ENCODE measurements at places on chromosomes 5 and 9.

- no peak for DNase-seq
Measured at GRCh38 chr5:143086546-143086907, 316.4 kb downstream of the ARHGAP26 start.

DNA sequence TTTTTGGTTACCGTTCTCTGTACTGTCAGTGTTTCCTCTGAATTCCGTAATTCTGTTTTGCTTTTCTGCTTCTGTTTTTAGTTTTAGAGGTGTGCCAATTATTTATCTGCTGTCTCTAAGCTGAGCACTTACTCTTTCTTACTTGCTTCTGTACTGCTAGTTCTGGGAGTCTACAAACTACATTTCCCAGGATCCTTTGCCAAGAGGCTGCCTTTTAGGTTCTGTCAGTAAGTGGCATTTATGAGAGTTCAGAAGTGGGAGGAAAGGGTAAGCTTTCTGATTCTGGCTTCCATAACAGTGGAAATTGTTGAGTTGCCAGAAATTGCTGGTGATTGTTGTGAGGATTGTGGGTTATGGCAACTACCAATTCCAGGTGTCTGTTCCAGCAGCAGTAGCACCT is 102.4 kb downstream of the OSTF1 start:
- DNase-seq = no peak

GRCh38 chr9:126842977-126843799 is 17.3 kb upstream of the ZBTB34 start:
- no peak for DNase-seq

DNA sequence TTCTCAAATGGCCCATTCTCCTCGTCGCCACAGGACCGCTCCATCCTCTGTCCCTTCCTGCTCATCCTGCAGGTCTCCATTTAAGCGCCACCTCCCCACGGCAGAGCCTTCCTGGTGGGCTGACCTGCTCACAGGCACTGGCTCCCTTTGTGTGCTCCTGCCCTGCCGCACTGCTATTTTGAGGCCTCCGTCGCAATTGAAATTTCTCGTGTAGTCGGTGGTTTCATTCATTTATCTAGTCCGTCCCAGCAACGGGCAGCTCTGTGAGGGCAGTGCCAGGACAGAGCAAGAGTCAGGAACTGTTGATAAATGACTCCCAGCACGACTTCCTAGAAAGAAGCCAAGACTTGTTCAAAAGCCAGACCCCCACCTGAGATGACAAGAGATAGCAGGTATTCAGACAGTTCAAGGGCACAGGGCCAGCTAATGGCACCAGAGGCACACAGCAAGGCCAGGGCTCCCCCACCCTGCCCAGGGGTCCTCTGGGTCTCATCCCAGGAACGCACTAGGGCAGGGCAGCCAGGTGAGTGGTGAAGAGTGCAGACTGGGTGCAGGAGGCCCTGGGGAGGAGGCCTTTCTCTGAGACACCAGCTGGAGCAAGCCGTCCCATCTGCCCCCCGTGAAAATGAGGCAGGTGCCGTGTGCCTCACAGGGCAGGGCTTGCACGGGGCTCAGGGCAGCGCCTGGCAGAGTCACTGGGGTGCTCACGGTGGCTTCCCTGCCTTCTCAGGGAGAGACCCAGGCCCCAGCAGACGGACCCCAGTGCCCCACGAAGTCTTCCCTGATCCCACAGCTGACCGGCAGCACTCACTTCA is 36.9 kb downstream of the FAM78A start:
- DNase-seq = no peak

DNA sequence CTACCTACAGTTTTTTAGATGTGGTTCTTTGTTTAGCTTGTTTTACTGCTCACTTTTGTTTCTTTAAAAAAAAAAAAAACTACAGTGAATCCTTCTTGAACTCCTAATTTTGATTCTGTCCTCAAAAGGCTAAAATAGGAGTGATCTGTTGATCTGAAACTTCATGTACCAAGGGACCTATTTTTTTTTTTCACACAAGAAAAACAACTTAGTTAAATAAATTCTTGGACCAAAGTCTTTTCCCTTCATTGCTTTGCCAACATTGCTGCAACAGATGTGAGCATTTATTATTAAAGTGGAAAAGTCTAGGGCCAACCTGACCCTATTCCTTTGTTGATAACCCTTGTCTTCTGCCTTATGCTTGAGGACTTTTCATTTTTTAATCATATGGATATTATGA is 236.8 kb downstream of the ARHGEF28 start:
- no peak for DNase-seq

DNA sequence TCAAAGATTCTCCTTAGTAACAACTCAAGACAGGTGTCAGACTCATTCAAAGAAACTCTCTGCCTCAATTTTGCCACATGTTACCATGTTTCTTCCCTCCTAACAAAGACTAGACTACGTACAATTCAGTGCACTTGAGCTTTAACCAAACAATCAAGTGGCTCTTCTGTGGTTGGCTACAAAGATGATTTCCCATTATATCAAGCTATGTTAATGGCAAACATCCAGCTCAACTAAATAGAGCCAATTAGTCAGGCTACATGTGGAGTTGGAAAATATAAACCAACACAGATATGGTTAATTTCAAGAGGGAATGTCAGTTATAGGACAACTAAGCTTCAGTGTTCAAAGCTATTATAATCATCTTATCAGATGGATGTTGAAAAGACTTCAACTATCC is 29.2 kb upstream of the ADRA1B start:
- DNase-seq = no peak

GRCh38 chr5:16932401-16932800 is 3.7 kb downstream of the MYO10 start:
- DNase-seq = no peak

- no peak for DNase-seq
Measured at GRCh38 chr9:110641293-110641692, 27.3 kb upstream of the MUSK start.

DNA sequence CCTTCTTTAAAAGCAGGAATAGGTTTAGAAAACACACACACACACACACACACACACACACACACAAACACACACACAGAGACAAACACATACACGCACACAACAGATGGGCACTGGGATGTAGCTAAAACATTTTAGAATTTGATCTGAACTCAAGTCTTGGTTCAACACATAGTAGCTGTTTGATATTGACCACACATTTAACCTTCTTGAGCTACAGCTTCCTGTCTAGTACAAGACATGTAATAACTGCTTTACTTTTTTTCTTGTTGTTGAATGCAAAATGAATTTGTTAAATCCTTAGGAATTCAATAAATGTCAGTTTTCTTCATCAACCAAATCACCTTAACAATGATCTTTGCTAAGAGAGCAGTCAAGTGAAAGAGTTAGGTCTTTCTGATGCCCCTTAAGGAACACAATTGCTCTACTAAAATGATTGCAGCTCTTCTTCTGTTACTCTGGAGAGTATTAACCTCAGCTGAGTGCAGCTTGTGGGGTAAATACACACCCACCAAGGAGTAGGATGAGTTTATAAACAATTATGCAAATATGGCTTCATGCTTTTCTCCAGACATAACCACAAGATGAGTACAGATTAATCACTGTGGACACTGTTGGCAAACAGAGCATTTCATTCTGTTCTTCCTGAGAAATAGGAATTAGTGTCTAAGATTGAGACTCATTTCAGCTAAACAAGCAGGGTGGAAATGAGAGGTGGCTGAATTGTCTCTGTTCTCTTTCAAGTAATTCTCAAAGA is 302.9 kb upstream of the PAPPA start:
- DNase-seq = no peak

DNA sequence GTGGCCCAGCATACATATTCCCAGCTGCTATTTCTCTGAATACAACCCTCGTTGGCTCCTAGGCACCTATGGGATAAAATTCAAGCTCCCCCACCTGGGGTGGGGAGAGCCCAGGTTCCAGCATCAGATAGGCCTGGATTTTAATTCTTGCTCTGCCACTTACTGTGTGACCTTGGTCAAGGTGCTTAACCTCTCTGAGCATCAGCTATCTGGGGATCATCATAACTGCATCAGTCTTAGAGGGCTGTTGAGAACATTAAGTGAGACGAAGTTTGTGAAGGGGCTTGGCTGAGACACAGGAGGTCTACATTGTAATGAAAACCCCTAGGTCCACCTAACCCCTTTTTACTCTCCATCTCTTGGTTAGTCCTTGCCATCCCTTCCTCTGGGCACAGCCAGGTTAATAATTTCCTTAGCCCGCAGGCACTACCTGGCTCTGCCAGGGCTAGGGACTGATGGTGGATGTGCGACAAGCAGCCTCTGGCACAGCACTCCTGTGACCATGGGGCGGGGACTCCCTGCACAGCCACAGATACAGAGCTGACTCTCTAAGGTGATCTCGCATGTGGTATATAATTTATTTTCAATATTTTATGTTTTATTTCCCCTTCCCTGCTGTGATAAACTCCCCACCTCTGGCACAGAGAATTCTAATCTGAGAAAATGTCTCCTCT is 68.7 kb downstream of the CRB2 start:
- no peak for DNase-seq

DNA sequence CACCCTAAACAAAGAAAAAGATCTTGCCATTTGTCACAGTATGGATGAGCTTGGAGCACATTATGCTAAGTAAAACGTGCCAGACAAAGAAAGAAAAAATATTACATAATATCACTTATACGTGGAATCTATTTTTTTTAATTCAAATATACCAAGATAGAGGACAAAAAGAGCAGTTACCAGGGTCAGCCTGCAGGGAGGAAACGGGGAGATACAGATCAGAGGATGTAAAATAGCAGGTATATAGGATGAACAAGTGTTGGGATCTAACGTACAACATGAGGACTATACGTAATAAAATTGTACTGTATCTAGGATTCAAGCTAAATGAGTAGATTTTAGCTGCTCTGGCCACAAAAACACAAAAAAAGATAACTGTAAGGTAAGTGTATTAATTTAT is 247.5 kb downstream of the TMEM161B start:
- DNase-seq = no peak

DNA sequence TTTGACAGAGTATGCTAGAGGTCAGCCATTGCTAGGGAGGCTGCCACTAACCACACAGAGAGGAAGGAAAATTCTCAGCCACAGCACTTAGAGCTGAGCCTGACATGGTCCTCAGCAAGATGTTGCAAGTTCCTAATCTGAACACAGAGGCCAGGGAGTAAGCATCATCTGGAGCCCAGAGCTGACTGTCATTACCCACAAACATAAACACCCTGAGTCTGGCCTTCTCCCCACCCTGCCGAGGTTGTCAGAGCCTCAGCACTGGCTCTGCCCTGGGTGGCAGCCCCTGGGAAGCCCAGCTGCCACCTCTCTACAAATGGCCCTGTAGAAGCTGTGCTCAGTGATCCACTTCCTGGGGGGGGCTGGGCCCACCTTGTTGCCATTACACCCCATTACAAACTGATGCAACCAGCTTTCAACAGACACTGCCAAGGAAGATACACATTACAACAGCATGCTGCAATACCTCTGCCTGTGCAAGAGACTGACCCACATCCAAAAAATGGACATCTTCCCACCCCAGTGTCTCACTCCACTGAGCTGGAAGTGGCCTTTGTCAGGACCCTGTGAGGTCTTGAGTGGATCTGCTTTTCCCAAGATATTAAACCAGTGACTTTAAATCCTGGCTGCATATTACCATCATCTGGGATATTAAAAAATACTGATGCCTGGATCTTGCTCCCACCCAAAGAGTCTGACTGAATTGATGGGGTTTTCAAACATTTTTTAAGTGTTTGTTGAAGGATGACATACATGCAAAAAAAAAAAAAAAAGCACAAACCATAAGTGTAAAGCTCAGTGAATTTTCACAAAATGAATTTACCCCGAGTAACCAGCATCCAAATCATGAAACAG is 33.0 kb downstream of the IRF1 start:
- DNase-seq = no peak

DNA sequence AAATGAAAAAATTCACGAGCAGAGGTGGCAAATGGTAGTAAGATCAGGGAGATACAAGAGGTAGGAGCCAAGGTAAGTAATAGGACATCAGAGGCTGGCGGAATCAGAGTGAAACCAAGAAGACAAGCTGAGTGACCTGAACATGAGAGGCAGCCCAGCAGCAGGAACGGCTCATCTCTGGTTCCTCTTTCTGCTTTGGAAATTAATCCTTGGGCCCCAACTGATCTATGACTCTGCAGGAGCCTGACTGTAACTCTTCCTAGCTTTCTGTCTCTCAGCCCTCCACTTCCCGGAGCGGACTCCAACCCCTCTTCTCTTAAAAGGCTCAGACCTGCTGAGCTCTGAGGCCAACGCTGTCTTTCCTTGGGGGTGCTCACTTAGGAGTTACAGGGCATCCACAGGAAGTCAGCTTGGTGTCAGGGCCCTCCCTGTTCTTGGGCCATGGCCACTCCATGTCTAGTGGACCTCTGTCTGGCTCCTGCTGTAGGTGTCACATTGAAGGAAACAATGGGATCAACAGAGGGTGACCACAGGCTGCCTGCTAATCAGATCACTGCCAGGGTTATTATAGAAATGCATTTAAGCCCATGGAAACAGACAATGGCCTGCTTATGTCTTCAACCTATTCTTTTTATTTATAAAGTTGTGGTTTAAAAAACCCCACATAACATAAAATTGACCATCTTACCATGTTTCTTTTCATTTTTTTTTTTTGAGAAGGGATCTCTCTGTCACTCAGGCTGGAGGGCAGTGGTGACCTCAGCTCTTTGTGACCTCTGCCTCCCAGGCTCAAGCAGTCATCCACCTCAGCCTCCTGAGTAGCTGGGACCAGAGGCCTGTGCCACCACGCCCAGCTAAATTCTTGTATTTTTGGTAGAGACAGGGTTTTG is 22.5 kb upstream of the SHB start:
- DNase-seq = no peak

GRCh38 chr5:169119288-169120048 is 181.5 kb downstream of the SLIT3 start:
- DNase-seq = no peak

GRCh38 chr9:109403766-109404320 is 83.0 kb upstream of the EPB41L4B start:
- DNase-seq = no peak

DNA sequence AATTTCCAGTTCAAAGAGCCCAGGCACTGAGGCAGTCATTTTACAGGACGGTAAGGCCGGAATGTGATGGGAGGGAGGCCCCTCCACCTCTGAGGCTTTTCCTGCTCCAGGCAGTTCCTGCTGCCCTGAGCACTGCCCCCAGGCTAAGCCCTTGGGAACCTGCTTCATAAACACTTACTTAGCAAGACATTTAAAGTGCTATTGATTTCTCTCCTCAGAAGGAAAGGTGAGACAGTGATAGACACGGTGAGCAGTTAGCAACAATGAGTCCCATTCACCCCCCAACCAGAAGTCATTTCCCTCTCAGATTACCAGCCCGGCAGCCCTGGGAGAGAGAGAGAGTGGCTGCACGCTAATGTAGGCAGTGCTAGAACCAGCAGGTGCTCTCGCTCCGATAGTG is 462.5 kb downstream of the SPOCK1 start:
- DNase-seq = no peak

GRCh38 chr9:116943970-116944369 is 256.9 kb downstream of the TRIM32 start:
- no peak for DNase-seq

GRCh38 chr9:108441726-108442125 is 414.1 kb downstream of the ACTL7B start:
- DNase-seq = no peak

GRCh38 chr5:174319551-174319950 is 274.0 kb downstream of the NSG2 start:
- no peak for DNase-seq

- no peak for DNase-seq
Measured at GRCh38 chr5:144465441-144465840, 294.8 kb downstream of the KCTD16 start.

- no peak for DNase-seq
Measured at GRCh38 chr9:132728497-132728896, 58.2 kb downstream of the GTF3C4 start.

Data from activated CD4-positive, CD25-positive, alpha-beta regulatory T cell treated with anti-CD3 and anti-CD28 coated beads, Interleukin-2, amount 50 U/mL, for 16 hours (primary cell).